ENCODE measurements at places on chromosomes 11 and 22.

GRCh38 chr11:100991541-100991940 lies 138.1 kb downstream of the PGR start:
- DNase-seq, result no peak

DNA sequence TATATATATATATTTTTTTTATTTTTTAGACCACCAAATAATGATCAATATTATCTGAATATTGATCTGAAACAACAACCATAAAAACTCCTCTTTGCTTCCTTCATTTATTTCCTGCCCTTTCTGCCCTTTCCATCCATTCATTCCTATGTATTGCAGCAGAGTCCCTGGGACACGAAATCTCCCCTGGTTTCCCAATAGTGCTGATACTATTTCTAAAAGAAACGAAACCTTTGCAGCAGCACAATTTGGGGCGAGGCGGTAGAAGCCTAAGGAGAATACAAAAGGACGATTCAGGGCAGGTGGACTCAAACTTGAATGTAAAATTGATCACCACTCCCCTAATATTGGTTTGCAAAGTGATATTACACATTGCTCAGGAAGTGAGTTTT lies 16.9 kb upstream of the AMOTL1 start:
- DNase-seq, result no peak

DNA sequence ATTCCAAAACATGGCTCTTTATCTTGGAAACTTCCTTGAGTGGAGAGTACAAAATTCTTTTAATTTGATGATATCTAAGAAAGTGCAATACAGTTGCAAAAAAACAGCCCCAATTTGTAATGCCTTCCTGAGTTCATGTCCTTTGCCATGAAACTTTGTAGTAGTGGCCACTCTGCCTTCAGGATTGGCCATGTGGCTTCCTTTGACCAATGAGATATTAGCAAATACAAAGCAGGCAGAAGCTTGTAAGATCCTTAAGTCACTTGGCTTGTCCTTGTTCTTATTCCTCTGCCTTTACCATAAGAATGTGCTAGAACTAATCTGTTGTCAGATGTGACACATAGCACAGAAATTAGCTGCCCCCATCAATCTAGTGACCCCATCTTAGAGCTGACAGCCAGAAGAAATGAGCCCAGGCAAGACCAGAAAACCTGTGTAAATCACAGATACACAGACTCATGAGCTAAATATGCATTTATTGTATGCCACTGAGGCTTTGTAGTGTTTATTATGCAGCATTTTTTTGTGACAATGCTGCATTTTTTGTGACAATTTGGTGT lies 29.8 kb upstream of the BLID start:
- no peak for DNase-seq

DNA sequence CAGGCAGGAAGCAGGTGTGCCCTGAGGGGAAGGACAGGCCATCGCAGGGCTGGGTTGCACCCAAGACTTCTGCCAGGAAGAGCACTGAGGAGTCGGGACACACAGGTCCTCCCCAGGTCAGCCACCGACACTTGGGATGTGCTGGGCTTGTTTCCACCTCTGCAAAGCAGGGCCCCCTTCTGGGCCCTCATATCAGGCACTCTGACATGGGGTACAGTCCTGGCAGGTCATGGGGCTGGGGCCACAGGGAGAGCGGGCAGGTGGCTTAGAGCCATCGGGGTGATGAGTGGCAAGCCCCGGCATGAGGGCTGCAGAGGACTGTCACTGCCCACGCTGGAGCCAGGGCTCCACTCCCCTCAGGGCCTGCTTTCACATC lies 7.9 kb upstream of the ADORA2A start:
- DNase-seq, result no peak

All from vagina (tissue), 2 donors.